NCI-H1694 treated with DMSO at 0.1 percent for 48 hours (cell line): ENCODE measurements at places on chromosomes 13 and 19.

GRCh38 chr13:94053986-94054593, 425.4 kb downstream of the DCT start:
- DNase-seq: no peak

DNA sequence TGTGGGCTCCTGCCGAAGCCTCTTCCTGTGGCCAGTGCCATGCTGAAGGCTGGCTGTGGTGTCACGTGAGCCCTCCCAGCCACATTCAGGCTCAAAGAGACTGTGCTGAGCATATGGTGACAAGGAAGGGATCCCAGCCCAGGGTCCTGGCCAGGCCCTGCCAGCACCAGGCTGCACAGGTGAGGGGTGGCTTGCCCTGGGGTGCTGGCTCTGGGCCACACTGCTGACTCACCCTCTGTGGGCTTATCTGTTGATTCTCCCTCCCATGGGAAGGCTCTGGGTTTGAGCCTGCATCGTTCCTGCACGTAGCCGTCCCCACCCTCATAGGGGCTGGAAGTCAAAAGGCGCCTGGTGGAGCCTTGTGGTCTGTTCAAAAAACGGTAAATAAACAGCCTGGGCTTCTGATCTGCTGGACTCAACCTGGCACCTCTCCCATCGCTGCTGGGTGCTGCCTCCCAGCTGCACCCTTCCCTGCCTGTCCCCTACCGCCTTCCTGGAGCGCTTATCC, 31.1 kb downstream of the DNM2 start:
- no peak for DNase-seq

DNA sequence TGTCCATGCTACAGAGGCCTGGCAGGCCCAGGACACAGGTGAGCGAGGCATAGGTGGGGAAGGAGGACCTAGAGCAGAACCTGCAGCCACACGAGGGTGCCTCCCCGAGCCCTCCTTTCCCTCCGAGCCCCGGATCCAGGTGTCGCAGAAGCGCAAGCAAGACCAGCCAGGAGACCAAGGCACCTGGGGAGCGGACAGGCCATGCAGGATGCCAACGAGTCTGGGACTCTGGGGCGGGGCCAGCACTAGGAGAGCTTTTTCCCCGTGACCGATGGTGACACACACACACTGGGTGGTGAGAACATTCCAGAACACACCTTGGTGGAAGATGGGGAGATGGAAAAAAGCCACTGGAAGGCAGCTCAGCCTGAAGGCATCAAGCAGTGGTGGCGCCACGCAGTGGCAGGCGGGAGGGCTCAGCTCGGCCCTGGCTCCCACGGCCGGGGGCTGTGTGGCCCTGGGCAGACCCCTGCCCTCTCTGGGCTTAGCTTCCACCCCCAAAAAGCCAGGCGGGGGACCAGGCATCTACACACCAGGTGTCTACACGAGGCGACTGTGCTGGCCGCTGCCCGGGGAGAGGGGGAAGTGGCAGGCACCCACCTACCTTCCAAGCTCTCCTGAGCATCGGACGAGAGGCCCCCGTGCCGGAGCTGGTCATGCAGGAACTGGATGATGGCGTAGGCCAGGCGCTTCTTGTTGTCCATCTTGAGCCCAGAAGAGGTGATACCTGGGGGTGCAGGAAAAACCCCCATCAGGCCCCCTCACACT, 14.5 kb downstream of the SGTA start:
- DNase-seq: no peak

DNA sequence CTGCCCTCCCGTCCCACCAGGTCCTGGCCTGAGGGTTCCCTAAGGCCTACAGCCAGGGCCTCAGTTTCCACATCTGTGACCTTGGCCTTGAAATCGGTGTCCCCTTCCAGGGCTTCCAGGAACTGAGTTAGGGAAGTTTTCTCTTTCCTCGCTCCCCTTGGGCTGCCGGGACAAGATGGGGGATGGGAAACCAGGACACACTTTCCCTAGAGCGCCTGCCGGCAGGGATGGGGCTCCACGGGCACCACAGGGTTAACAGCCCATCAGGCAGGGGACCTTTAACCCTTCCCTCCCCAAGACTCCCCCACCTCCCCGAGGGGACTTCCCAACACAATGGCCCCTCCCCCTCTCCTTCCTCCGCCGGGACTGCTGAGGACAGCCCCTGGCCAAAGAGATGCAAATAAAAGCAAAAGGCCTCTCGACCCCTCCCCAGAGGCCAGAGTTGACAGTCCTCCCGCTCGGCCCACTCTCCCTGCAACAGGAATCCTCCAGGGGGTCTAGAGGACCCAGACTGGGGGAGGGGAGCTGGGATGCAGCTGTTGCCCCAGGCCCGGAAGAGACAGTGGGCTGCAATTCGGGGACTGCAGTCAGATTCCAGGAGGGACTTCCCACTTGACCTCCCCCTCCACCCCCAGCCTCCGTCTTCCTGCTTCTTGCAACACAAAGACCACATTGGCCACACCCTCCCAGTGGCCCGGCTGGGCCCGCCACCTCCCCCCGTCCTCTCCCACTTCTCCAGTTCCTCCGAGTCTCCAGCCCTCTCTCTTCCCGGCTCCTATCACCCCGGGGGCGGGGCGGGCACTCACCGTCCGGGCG, 3.4 kb downstream of the BBC3 start:
- no peak for DNase-seq

DNA sequence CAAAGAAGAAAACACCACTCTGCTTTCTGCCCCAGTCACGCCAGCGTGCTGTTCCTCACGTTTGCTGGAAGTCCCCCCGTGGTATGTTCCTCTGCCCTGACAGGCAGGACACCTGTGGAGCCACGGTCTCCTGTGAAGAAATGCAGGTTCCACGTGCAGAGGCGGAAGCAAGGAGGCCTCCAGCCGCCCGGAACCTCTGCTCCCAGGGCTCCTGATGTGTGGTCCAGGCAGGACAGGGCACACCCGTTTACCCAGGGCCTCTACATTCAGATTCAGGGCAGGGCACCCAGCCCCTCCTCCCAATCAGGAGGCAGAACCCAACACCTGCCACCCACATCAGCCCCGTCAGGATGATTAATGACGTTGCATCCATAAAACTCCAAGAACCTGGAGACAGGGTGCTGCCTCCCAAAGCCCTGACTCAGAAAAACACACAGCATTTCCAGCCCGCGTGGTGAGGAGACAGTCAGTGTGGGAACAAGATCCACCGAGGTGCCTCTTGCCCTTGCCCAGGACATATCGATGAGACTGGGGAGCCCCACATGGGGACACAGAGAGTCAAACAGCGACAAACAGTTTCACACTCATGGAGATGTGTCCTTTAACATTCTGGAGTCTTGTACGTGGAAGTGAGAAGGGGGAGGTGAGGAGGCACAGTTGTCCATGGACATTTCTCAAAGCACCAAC, 76.2 kb downstream of the COL4A1 start:
- no peak for DNase-seq

DNA sequence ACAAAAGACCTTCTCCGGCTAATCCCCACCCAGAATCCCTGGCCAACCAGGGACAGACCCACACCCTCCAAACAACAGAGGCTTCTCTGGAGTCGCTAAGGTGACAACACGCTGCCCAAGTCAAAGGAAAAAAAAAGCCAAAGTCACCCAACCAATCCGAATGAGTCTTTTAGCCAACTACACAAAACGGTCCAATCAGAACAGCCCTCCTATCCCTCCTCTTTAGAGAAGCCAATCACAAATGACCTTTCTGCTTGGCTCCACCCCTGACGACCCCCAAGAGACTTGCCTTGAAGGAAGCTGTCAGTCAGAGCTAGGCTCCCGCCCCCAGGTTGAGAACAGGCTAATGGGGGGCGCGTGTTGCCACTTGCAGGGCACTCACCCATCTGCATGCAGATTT, 6.6 kb upstream of the FBXW9 start:
- DNase-seq: peak; percentile 7
